ENCODE measurements at places on chromosomes 2 and 18. TPM values are rescaled to one million over a fixed set of nuclear protein-coding genes. Genes with fewer than 3 reads are reported as not detected.

NR4A2 gene
- total RNA-seq: 0.61 TPM

ADRA2B gene
- 0.28 TPM for total RNA-seq

MBD2 gene
- total RNA-seq: 68.5 TPM

DNA sequence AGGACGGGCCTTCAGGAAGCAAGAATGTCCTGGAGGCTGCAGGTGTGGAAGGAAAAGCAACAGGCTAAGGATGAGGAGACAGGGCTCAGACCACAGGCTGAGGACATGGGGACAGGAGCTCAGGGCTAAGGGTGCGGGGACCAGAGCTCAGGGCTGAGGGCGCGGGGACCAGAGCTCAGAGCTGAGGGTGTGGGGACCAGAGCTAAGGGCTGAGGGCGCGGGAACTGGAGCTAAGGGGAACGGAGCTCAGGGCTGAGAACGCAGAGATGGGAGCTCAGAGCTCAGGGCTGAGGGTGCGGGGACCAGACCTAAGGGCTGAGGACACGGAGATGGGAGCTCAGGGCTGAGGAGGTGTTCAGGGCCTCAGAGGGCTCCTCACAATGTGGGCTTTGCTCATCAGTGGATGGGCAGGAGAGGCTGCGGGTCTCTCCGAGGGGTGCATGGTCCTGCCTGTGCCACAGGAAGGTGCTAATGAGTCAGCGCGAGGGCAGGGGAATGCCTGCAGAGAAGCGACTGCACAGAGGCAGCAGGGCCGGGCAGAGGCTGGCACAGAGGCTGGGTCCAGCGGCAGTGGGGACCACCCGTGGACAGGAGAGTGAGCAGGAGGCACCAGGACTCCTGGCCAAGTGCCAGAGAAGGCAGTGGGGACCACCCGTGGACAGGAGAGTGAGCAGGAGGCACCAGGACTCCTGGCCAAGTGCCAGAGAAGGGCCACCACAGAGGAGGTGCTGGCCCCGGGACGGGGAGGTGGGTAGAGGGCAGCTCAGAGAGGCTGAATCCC is 271.7 kb downstream of the TWIST2 start:
- no peak for DNase-seq

DNA sequence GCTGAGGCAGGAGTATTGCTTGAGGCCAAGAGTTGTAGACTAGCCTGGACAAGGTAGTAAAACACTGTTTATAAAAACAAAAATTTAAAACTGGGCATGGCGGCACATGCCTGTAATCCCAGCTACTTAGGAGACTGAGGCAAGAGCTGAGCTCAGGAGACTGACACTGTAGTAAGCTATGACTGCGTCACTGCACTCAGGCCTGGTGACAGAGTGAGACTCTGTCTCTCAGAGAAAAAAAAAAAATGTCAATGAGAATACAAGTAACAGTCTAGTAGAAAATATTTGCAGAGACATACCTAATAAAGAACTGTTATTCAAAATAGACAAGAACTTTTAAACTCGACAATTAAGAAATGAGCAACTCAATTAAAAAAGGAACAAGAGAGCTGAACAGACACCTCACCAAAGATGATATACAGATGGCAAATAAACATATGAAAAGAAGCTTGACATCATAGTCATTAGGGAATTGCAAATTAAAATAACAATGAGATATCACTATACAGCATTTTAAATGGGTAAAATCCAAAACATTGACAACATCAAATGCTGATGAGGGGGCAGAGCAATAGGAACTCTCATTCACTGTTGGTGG is 624.3 kb upstream of the ZEB2 start:
- DNase-seq: no peak

DNA sequence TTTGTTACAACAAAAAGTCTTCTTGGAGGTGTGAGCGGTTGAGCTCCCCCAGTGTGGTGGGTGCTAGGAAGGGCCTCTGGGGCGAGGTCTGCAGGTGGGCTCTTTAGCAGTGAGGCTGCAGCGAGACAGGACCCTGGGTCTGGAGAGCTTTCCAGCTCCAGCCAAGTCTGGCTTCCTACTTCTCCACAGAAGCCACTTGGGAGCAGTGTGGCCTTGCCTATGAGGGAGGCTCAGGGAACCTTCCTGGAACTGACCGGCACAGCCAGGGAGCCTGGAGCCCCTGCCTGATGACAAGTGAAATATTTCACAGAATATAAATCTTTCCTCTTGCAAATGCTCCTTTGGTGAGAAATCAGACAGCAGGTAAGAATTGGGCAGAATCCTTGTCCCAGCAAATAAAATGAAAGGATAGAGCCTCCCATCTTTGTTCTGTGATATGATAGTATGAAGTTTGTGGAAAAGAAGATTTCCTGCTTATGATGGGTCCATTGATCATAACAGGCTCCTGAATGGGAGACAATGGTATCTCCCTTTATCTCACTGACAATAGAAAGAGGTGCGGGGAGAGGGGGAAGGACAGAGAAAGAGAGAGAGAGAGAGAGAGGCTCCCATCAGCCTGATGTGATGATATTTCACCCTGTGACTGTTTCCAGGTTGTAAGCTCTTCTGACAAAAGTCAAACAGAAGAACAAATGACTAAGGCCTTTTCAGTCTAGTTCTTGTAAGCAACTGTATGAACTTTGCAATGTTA is 289.8 kb upstream of the SPRED2 start:
- no peak for DNase-seq

DNA sequence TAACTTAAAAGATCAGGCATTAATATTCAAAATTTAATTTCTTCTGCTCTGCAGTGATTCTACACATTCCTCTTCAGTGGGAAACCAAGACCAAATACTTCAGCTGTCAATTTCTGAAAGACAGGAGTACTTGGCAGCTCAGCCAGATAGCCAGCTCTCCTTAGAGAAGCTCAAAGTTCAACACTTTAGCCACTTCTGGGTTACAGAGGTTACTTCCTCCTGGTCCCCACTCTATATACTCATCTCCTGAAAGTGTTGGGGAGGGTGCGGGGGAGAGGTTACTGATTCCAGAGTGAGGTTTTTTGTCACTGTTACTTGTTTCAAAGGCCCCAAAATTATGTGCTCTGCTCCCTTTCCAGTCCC is 4.1 kb downstream of the CYTIP start:
- DNase-seq: peak; percentile 29

GRCh38 chr18:36711014-36711725 is 117.6 kb downstream of the TPGS2 start:
- DNase-seq: no peak

DNA sequence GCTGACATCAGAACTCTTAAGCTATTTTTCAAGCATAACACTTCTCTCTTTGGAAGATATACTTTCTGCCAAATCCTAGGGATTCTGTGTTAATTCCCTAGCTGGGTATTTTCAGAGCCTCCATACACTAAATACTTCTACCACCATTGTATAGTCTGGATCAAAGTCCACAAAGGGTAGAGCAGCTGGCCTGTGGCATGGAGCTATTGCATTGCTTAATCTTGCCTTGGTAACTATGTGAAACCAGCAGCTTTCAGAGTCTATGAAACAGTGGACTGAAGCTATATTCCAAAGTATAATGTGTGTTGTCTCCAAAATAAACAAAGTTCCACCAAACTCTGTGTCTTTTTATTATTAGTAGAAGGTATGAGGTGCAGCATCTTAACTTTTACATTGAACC is 296.9 kb upstream of the CDH19 start:
- DNase-seq: no peak

DNA sequence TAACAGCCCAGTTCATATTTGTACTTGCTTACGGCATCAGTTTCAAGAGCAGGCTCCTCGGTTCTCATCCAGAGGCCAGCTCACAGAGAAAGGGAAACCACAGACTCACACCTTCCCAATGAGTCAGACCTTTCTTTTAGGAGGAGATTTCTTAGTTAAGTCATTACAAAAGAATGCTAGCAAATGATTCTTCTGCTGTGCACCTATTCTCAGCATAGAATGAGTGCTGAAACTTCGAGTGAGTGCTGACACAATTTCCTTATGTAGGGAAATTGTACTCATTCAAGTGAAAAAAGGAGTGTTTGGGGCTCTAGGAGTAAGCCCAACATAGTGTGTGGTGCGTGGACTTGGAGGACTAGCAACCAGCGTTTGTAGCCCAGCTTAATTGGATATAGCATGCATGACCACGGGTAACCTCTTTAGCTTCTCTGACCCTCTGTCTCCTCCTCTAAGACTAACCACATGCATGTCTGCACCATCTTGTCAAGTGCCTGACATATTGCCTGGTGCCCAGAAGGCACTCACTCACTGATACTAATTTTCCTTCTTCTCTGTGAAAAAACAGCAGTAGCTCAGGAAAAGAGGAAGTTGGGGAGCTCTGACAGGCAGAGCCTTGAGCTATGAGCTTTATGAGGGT is 87.0 kb downstream of the ALPK2 start:
- DNase-seq: no peak
